CD4-positive, alpha-beta T cell treated with Interleukin-21 for 1 hour (primary cell): ENCODE measurements at places on chromosomes 7 and 10.

- no peak for DNase-seq
These were observed 28.4 kb downstream of the ARHGAP22 start for GRCh38 chr10:48576501-48576900.

DNA sequence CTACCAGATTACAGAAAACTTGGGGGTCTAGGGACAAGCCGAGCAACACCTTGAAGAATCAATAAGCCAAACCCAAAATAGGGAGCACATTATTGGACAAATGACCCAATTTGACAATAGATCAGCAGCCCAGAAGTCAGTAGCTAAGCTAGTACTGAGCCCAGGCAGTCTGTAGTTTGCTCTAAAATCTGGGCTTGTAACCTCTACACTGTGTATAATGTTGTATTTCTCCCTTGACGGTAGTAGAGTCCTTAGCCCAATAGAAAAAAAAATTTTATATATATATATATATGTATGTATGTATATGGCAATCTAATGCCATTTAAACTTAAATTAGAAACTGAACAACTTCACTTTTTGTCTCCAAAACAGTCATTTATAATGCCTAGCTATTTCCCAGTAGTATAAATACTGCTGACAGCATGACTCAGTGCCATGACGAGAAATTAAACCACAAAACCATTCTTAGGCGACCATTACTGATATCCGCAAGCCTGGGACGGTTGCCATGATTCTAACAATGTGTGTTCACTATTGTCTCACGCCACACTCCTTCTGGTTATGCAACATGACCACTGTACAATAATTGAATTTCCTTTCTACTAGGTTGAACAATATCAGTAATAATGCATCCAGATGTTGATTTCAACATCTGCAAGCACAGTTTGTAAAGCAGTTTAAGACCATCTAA lies 110.5 kb downstream of the IPMK start:
- no peak for DNase-seq

DNA sequence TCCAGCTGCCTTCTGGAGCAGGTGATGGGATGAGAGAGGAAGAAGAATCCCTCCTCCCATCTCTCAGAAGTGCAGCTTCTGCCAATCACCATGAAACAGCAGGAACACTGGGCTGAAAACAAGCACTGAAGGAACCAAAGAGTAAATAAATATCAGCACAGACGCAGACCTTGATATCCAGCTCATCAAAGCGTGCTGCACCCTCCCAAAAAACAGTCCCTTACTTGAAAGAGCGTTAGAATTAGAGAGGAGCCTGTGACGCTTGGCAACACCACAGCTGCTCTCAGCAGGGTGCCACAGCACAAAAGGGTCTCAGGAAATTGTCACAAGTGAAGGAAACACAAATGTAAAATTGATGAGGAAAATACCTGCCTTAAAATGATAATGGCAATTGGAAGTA lies 39.5 kb downstream of the KLF6 start:
- no peak for DNase-seq

DNA sequence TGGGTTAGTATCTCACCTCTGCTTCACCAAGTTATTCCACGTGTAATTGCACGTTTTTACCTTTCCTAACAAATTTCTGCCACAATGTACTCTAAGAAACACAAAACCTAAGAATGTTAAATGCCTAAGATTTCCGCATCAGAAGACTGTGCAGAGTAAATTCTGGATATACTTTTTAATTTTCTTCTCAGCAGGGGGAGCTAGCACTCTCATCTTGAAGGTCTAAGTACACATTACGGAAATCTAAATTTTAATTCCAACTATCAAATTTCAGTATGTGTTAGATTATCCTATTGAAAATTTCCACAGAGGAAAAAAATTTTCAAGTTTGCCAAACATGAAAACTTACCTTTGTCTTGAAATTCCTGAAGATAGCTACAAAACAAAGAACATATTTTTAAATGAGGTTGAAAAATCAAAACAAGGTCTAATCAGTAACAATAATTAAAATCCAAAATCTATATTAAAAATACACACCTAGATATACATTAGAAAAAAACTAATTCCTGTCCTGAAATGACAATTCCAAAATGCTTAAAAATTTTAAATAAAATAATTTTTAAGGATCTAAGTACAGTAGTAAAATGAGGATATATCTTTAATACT lies 10.5 kb downstream of the SKAP2 start:
- DNase-seq, result peak; percentile 49

GRCh38 chr7:77481615-77482014 lies 55.5 kb upstream of the PTPN12 start:
- DNase-seq, result no peak

DNA sequence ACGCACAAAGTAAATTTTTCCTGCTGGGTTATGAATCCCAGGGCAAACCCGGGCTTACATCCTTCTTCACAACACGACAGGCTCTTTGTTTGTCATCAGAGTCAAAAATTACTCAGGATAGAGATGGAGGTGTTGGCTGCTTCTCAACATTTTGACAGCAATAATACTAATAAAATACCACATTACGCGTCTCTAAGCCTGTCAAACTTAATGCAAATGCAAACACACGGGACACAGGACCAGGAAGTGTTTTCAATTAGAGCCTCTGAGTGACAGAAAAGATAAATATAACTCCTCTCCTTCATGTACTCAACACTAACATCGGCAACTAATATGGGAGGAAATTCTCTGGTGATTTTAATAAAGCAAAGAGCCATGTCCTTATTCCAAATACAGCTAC lies 128.4 kb downstream of the SFMBT2 start:
- no peak for DNase-seq

DNA sequence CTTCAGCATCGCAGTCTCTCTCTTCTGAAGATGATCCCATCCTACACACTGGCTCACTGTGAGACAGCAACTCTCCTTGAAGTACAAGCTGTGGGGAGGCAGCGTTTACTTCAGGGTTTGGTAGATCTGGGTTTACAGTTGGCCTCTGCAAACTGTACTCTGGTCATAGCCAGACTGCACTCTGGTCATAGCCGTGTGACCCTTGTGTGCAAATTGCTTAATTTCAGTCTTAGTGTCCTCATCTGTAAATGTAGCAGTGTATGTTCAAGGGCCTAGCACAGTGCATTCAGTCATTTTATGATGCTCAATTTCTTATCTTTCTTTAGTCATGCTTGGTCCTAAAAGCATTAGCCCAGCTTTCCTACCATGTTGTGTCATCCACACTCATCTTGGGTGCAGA lies 188.2 kb downstream of the LRMDA start:
- DNase-seq, result no peak

DNA sequence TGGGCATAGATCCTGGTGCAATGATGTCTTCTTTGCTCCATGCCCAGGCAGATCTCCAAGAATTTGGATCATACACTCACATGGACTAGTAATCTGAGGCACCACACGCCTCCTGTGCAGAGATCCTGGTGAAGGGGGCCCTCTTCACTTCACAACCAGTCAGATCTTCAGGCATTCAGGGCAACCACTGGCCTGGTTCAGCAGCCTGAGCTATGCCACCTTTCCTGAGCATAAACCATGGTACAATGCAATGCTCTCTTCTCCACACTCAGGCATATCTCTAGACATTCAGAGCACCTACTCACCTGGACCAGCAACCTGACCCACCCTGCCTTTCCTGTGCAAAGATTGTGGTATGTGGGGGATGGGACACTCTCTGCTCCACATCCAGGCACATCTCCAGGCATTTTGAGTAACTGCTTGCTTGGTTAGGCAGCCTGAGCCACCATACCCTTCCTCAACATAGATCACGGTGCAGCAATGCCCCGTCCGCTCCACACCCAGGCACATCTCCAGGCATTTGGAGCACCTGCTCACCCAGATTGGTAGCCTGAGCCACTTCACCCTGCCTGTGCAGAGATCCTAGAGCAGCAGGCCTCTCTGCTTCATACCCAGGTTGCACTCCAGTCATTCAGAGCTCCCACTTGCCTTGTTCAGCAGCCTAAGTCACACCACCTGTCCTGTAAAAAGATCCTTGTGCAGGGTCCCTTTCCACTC lies 532.2 kb upstream of the STEAP1 start:
- no peak for DNase-seq

- DNase-seq, result no peak
These were observed 9.5 kb upstream of the RBM20 start for GRCh38 chr10:110634527-110635209.

- DNase-seq, result no peak
These were observed 28.0 kb downstream of the MAT1A start for GRCh38 chr10:80261316-80262030.

- no peak for DNase-seq
These were observed 538 bp downstream of the TFAM start for GRCh38 chr10:58385784-58386112.

DNA sequence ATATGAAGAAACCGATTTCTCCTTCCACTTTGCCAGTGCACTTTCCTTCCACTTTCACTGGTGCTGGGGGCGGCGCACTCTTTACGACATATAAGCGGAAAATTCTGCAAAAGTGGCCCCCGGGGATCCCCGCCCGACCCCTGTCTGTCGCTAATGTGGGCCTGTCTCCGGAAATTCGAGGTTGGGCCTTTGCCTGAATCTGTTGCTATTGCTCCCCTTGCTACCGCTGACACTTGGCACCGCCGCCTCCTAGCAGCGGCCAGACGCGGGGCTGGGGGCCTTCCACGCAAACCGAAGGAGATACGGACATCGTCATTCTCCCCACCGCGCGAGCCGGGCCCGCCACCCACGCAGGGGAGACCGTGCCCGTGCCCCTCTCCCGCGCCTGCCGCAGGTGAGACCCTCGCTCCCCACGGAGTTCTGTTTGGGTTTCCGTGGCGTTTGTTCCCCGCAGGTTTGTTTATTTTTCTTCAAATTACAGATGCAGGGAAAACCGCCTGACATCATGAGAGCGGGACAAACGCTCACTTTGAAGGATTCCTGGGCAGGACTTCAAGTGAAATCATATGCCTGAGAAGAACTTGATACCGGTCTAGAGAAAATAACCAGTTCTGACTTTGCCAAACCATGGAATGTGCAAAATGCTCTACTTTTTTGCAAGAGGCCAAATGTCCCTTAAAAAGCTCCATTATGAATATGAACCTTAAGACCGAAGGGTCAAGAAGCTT lies 5.0 kb downstream of the TWIST1 start:
- DNase-seq, result no peak

GRCh38 chr7:151858456-151858855 lies 18.5 kb downstream of the PRKAG2 start:
- DNase-seq, result no peak

GRCh38 chr10:127878475-127879055 lies 14.2 kb downstream of the CLRN3 start:
- DNase-seq, result no peak

GRCh38 chr7:47045207-47046051 lies 536.5 kb downstream of the TNS3 start:
- no peak for DNase-seq

DNA sequence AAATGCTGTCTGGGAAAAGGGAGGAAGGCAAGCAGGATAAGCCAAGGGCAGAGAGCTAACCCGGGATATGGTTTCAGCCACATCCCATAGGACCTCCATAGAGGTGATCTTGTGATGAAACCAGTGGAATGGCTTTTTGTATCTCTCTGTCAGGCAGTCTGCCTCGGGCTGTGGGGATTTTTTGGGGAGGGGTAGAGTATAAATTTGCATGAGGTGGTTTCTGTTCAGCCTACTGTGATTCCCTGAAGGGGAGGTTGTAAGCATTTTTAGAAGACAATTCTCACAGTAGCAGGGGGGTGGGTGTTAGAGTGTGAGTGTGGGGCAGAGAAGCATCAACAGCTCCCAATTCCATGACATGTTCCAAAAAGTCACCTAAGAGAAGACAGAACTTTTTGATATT lies 11.8 kb downstream of the OR9A2 start:
- no peak for DNase-seq

DNA sequence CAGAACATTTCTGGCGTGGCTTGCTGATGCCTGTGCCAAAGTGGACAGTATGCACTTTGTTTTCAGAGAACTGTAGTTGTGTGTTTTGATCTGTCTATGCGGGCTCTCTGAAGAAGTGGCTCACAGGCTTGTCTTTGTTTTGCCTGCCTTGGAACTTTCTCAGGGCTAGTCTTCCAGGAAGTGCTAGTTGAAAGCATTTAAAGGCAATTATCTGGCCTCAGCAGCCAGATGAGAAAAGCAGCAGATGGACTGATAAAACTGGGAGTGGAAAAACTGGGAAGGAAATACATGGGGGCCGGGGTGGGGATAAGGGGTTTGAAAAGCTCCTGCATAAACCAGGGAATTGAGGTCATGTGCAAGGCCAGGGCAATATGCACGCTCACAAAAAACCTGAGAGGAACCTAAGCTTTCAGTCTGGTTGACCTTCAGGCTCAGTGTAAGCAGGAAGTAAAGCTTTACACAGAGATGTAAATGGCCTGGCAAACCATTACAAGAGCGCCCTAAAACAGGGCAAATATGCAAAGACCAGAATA lies 94.5 kb downstream of the ZNF33B start:
- no peak for DNase-seq

GRCh38 chr10:97444212-97444611 lies 1.6 kb downstream of the EXOSC1 start:
- no peak for DNase-seq

- no peak for DNase-seq
These were observed 47.2 kb downstream of the KIF11 start for GRCh38 chr10:92640107-92640506.

DNA sequence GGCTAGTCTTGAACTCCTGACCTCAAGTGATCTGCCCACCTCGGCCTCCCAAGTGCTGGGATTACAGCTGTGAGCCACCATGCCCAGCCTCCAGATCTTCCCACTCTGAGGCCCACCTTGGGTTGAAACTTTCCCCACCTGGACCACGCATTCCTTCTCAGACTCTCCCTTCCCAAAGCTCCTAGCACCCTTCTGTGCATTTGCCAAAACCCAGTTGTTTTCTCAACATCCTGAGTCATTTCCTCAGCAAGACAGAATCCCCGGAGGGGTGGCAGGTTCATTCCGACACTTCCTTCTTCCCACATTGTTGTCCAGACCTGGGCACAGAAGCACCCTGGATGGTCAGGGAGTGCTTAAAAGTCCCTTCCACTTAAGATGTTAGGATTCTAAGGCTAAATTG lies 28.9 kb downstream of the BAG3 start:
- DNase-seq, result no peak

DNA sequence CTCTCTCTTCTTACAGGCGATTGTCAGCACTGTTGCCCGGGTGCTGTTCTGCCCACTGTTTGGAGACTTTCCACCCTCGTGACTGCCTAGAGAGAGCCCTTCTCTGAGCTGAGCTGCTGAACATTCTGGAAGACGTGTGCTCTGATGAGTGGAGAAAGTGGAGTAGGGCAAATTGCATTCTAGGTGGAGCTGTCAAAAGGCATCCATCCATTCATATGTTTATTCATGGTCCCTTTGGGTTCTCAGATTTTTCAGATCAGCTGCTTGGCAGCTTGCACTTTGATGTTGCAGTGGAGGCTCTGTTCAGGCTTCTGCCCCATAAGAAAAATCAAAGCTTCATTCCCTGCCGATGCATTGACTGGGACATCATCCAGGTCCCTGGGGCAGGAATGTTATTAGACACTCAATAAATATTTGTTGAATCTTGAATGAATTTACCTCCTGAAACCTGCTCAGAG lies 120.7 kb upstream of the EEPD1 start:
- DNase-seq, result no peak

- DNase-seq, result peak; percentile 3
These were observed 5.6 kb downstream of the LRRTM3 start for GRCh38 chr10:66931340-66931948.
